ENCODE measurements at places on chromosomes 3 and 15. TPM values are rescaled to one million over a fixed set of nuclear protein-coding genes. Genes with fewer than 3 reads are reported as not detected.

Gene PCYT1A
- total RNA-seq: 64.7 TPM

Gene LSMEM2
- total RNA-seq: not detected

Gene CHRFAM7A
- 7.6 TPM for total RNA-seq

Gene DAG1
- 171 TPM for total RNA-seq

Gene SEMA6D
- total RNA-seq: 15.3 TPM

Gene AHSG
- total RNA-seq: not detected

Gene SH3GL3
- total RNA-seq: not detected

Gene IRAK2
- total RNA-seq: 13.8 TPM

DNA sequence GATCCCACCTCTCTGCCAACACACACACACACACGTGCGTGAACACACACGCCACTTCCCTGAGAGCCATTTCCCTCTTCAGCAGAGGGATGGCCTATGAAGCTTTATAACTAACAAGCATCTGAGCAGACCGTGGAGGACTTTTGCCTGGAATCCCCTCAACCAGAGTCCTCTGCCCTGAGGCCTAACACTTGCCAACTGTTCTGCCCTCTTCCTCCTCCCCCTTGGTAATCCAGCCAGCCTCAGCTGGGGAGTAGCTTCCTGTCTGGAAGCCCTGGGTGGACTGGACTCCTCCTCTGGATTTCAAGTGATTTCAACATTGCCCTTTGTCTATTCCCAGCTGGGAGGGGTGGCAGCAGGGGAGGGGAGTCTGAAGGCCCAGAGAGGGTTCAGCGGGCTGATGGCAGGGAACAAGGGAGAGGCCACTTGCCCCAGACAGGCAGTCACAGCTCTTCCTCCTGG lies 68.4 kb upstream of the HACD2 start:
- DNase-seq: peak; percentile 52

DNA sequence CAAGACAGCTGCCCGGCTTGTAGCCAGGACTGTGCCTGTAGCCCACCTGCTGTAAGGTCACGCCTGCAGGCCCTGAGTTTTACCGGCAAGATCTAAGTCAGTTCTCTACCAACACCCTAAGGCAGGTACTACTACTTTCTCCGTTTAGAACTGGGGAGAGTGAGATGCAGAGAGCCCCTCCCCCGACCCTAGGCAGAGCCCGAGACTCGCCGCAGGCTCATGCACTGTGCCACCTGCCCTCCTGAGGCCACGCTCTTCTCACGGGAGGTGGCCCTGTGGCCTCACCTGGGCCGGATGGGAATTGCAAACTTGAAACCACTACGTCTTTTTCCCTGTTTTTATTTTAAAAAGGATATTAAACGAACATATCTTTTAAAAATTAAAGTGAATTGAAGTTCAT lies 36.9 kb upstream of the PCSK6 start:
- DNase-seq: no peak

DNA sequence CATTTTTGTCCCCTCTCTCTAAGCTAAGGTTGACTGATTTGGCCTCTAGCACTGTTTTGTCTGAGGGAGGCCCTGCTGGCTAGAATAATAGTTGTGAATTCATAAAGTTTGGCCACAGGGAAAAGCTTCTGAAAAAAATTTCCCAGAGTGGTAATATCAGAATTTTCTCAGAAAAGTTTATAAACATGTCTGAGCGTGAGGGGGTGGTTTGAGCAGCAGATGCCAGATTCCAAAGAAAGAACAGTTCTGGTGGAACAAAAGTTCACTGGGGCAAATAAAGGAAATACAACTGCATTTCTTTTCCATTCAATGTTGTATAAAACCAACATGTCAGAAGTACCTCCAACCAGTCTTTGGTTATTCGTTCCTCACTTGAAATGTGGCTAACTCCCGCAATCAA lies 61.2 kb downstream of the CLDN1 start:
- DNase-seq: no peak

- DNase-seq: no peak
These were observed 68.9 kb upstream of the NR2F2 start for GRCh38 chr15:96261575-96262034.

GRCh38 chr3:156406393-156406792 lies 148.5 kb downstream of the SSR3 start:
- DNase-seq: no peak

- no peak for DNase-seq
These were observed 985 bp downstream of the TEX9 start for GRCh38 chr15:56366211-56366610.

GRCh38 chr3:124203292-124203691 lies 211.4 kb upstream of the ROPN1 start:
- DNase-seq: no peak

- DNase-seq: no peak
These were observed 239.3 kb downstream of the FEZF2 start for GRCh38 chr3:62134061-62134496.

- no peak for DNase-seq
These were observed 94.8 kb downstream of the CD200R1L start for GRCh38 chr3:112751564-112752512.

DNA sequence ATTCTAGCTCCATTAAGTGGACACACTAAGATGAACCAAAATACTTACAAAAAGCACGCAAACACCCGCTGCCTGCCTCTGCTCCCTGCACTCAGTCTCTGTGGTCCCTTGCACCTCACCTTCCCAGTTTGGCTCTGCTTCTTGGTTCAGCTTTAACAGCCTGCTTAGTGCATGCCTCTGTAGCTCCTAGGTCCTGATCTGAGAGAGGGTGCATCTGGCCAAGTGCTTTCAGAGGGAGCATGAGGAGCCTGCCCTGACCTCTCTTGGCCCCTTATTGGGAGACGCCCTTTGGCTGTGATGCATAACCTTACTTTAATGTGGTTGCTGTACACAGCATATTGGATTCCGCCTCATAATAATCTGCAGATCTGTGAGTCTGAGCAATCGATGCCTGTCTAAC lies 21.2 kb upstream of the ATP10A start:
- DNase-seq: no peak

GRCh38 chr3:5226783-5227182 lies 39.3 kb downstream of the EDEM1 start:
- DNase-seq: no peak

DNA sequence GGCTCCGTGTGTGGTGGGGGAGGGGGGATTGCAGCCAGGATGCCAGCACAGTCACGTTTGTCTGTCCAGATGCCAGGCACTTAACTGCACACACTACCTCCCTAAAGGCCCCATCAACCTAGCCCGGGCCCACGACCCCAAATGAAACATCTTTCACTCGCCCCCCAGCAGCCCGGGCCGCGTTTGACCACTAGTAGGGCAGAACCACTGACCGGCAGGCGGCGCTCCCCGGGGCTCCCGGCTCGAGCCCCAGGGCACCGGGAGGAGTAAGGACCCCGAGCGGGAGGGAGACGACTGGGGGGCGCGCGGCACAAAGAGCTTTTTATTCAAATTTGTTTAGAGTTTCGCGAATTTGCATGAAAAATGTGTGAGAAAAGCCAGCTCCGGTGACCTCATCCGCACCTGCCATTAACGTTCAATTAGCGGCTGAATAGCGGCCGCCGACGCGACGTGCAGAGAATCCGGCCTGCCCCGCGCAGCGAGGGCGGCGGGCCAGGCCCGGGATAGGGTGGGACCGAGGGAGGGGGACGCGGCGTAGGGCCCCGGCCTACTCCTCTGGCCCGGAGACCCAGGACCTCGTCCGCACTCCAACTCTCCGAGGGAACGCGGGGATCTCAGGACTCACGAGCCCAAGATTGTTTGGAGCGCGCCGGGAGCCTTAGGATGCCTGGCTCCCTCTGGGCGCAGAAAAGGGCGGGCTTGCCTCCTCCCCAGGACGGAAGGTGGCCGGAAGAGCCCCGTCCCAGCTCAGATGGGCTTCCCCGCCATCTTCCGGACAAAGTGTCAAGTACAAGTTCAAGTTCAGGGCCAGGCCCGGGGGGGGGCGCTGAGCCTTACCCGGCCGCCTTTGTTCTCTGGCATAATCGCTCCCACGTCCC lies 64.9 kb upstream of the POLG start:
- DNase-seq: no peak

DNA sequence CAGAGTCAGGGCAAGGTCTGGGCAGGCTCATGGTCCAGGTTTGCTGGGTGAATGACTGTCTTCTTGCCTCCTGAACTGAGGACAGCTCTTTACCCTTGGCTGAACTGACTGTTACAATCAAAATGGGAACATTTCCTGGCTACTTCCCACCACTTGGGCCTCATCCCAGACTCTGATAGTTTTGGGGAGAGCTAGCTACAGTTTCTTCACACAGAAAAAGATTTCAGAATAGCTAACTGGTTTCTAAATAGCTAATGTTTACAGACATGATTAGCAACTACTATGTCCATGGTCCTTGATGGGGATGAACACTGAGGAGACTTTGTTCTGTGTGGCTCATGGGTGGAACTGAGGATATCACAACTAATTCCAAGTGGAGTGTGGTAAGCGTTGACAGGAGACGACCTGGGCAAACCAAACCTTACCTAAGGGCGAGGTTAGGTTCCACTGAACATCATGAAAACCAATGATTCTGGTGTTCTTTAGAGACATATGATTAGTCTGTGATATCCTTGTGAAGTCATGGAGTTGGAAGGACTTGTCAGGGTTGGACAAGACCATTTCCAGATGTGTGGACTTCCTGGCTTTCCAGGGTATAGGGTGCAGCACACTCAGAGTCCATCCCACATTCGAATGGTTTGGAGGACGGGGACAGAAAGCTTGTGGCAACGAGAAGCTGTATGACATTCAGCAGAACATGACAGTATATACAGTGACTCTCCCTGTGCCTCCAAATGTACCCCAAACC lies 7.3 kb downstream of the ALPK3 start:
- no peak for DNase-seq

DNA sequence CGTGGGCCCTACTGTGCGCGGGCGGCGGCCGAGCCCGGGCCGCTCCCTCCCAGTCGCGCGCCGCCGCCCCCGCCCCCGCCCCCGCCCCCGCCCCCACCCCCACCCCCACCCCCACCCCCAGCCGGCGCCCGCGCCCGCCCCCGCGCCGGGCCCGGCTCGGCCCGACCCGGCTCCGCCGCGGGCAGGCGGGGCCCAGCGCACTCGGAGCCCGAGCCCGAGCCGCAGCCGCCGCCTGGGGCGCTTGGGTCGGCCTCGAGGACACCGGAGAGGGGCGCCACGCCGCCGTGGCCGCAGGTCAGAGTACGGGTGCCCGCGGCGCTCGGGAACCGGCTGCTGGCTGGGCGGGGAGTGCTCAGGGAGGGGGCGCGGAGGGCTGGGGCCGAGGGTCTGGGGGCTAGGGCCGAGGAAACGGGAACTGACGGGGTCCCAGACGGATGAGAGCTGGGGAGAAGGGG lies 1.1 kb upstream of the PPARG start:
- no peak for DNase-seq

DNA sequence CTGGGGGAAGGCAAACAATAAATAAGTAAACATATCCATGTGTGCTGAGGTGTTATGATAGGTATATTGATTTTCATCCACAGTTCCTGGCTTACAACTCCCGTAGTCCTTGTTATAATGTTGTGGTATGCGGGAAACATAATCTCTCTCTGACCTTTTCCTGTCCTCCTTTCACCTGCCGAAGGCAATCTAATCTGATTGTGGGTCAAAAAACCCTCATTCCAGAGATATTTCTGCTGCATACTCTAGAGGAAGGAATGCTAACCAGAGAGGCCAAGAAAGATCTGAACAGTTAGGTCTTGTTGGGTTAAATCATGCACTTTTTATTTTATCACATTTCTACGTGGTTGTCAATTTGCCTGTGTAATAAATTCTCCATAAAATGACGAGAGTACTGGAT lies 383.6 kb upstream of the SEMA6D start:
- no peak for DNase-seq

- no peak for DNase-seq
These were observed 23.9 kb downstream of the SEC22C start for GRCh38 chr3:42557854-42558253.

GRCh38 chr15:57578288-57578900 lies 13.3 kb upstream of the MYZAP start:
- no peak for DNase-seq

DNA sequence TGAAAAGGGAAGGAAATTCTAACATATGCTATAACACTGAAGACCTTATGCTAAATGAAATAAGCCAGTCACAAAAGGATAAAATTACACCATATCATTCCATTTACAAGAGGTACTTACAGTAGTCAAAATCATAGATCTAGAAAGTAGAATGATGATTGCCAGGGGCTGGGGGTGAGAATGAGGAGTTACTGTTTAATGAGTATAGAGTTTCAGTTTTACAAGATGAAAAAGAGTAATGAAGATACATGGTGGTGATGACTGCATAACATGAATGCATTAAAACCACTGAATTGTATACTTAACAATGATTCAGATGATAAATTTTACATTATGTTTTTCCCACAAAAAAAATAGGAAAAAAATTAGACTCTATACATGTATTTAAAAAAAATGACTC lies 152.6 kb downstream of the SCAPER start:
- no peak for DNase-seq

DNA sequence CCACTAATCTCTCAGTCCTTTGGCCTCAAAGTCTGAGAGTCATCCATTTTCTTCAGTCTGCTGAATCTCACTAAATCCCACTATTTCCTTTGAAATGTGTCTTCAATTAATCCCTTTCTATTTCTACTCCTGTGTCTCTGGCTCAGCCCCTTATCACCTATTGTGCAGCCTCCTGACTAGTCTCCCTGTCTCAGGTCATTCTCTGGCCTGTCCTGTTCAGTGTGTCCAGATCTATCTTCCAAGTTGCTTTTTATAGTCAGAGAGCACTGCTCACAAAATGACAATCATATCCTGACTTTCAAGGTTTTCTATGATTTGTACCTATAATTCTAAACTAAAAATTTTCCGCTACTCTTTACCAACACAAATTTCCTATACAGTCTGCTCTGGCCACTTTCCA lies 7.6 kb downstream of the ROPN1 start:
- DNase-seq: no peak

DNA sequence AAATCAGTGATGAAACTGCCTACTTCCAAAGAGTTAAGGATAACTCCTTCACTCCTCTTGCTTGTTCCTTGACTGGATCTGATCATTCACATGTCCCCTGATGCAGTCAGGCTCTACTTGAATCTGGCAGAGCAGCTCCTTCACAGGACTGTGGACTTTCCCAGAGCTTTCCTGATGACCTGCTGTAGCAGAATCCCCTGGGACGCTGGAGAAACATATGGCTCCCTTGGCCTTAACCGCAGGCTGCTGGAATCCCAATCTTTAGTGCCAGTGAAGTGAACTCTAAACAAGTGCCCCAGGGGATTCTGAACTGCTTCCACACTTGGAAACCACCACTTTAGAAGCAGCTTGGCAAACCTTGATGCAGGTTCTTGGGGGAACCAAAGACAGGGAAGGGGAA lies 217.8 kb downstream of the CHST2 start:
- DNase-seq: no peak

DNA sequence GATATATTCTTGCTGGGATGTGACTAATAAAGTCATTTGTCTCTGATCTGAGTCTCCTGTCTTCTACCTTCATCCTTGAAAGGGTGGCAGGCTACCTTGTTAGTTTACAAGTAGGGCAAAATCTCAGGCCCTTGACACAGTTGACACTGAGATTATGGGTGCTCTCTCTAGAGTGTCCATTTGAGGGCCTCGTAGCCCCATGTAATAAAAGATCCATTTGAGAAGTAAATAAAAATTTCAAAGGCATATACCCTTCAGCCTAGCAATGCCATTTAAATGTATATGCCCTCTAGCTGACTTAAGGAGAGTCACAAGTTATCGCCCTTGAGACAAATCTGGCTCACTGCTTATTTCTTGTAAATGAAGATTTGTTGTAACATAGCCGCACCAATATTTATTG lies 98.6 kb downstream of the TCF12 start:
- DNase-seq: no peak

GRCh38 chr15:45714590-45715488 lies 80.0 kb downstream of the SQOR start:
- no peak for DNase-seq
